ENCODE measurements at places on chromosomes 6 and 20.

- H3K4me3 ChIP-seq = no peak overlapping the region
- no peaks in the 10 kb centered on the region for H3K27me3 ChIP-seq
- H3K4me1 ChIP-seq = no peaks in the 10 kb centered on the region
- no peak overlapping the region for H3K27ac ChIP-seq
These were observed 33.3 kb downstream of the KPNA5 start for GRCh38 chr6:116714296-116714695.

- DNase-seq = no peak
- no peaks in the 10 kb centered on the region for H3K4me1 ChIP-seq
- peaks cover 35% of the 10 kb centered on the region for H3K36me3 ChIP-seq
- H3K27ac ChIP-seq = no peak overlapping the region
These were observed 10.3 kb downstream of the ZNF337 start for GRCh38 chr20:25686081-25687067.

DNA sequence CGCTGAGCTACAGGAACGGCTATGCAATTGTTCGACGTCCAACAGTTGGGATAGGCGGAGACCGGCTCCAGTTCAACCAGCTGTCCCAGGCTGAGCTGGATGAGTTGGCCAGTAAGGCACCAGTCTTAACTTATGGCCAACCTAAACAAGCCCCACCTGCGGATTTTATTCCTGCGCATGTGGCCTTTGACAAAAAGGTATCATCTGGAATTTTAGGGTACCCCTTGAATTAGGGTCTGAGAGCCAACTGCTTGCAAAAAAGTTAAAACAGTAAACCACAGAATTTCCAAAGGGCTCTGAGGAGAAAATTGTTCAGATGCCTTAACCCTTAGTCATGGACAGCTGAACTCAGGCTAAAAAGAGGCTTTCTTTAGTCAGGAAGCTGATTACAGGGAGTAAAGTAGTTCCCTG, 3.8 kb downstream of the EFHC1 start:
- peaks cover 34% of the 10 kb centered on the region for H3K4me1 ChIP-seq
- peaks cover 4% of the 10 kb centered on the region for H3K36me3 ChIP-seq
- no peak overlapping the region for H3K4me3 ChIP-seq
- no peaks in the 10 kb centered on the region for H3K27me3 ChIP-seq

- H3K27ac ChIP-seq = no peak overlapping the region
- H3K36me3 ChIP-seq = no peaks in the 10 kb centered on the region
- no peaks in the 10 kb centered on the region for H3K4me1 ChIP-seq
These were observed 1.0 kb downstream of the KHDC3L start for GRCh38 chr6:73363537-73363875.

GRCh38 chr6:1686117-1687098, 76.7 kb downstream of the FOXC1 start:
- H3K4me3 ChIP-seq = peak overlapping the region; percentile 26
- no peaks in the 10 kb centered on the region for H3K27me3 ChIP-seq
- peaks cover 49% of the 10 kb centered on the region for H3K4me1 ChIP-seq
- H3K27ac ChIP-seq = peak overlapping the region; percentile 91

- DNase-seq = no peak
- peaks cover 4% of the 10 kb centered on the region for H3K27me3 ChIP-seq
- no peak overlapping the region for H3K27ac ChIP-seq
These were observed 194.0 kb downstream of the MYLK4 start for GRCh38 chr6:2556761-2557160.
